ENCODE measurements at places on chromosomes 1 and 21. TPM values are rescaled to one million over a fixed set of nuclear protein-coding genes. Genes with fewer than 3 reads are reported as not detected.

Gene CCDC185
- not detected for total RNA-seq

- DNase-seq: no peak
Measured at GRCh38 chr1:79059341-79059740, 52.8 kb upstream of the ADGRL4 start.

Gene VHLL
- total RNA-seq: not detected

DNA sequence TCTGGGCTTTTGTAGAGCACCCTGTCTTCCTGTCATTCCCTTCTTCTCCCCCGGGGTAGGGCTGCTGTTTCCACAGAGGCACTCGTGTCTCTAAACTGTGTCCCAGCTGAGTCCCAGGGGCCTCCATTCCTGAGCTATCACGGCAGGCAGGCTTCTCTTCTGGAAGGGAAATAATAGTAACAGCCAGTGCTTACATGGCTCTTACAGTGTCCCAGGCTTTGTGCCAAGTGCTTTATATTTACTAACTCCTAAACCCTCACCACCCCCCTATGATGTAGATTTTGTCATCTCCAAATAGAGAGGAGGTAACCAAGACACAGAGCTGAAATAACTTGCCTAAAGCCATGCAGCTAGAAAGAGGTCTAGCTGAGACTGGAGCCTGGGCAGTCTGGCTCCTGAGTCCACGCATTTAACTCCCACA, 1.4 kb upstream of the CELF3 start:
- no peak for DNase-seq

DNA sequence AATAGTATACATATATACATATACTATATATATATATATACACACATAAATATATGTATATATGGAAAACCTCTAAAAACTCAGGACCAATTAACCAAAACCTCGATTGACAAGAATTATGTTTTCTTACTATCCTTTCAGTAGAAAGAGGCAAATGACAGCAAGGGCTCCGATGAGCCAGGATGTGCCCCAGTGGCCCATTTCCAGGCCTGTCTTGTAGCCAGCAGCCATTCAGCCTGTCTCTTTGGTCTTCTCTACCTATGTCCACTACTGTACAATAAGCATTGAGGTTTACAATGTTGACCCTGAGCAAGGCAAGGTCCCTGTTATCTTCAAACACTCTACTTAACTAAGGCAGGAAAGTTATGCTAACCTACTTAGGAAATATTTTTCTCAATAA, 9.8 kb downstream of the KCNA2 start:
- no peak for DNase-seq

GRCh38 chr1:46134660-46135331, 2.4 kb upstream of the PIK3R3 start:
- DNase-seq: peak; percentile 52

Gene CNST
- total RNA-seq: 27.5 TPM

GRCh38 chr1:184028854-184029623, 8.5 kb downstream of the COLGALT2 start:
- no peak for DNase-seq

DNA sequence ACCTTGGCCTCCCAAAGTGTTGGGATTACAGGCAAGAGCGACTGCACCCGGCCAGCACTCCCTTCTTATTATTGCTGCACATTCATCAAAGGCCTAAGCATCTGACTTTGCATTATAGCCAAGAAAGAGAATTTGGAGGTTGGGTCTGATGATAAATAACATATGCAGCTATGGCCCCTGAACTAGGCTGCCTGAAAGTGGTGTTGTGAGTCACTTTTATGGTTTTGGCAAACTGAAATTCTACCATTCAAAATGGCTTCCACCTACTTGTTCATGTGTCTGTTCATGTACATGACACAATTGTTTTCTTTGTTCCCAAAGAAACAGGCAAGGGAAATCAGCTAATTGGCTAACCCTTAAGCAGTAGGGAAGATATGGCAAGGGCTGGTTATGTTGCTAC, 25.0 kb upstream of the UAP1 start:
- DNase-seq: no peak

GRCh38 chr1:100530880-100531487, 7.0 kb upstream of the GPR88 start:
- DNase-seq: no peak

GRCh38 chr1:57796616-57797015, 372.8 kb upstream of the DAB1 start:
- no peak for DNase-seq

Gene DDR2
- total RNA-seq: 11.1 TPM

DNA sequence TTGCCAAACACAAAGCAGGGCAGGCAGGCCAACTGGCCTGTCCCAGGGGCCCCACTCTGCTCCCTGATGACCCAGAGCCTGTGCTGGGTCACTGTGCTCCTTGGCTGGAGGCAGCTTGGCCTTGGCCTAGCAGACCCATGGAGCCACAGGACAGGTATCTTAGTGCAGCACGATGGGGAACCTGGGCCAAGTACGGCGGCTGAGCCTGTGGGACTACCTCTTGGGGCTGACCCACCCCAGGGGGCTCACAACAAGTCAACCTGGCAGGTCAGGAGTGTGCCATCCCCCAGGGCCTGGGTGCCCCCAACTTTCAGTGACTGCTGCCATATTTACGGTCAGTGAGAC, 10.1 kb upstream of the FGR start:
- DNase-seq: no peak

Gene SMPDL3B
- 0.68 TPM for total RNA-seq
